ENCODE measurements at places on chromosomes 6 and 20.

GRCh38 chr6:89323511-89323971, 8.4 kb upstream of the GABRR2 start:
- DNase-seq: no peak

- DNase-seq: no peak
These were observed 76.5 kb upstream of the MPC1 start for GRCh38 chr6:166459272-166459671.

- DNase-seq: no peak
These were observed 29.2 kb downstream of the C6orf58 start for GRCh38 chr6:127606131-127606562.

- no peak for DNase-seq
These were observed 120.1 kb upstream of the PTPN1 start for GRCh38 chr20:50389808-50390684.

GRCh38 chr20:57960803-57961575, 251.2 kb upstream of the PMEPA1 start:
- DNase-seq: no peak

- DNase-seq: no peak
These were observed 92.8 kb upstream of the EEF1E1 start for GRCh38 chr6:8195040-8195713.

DNA sequence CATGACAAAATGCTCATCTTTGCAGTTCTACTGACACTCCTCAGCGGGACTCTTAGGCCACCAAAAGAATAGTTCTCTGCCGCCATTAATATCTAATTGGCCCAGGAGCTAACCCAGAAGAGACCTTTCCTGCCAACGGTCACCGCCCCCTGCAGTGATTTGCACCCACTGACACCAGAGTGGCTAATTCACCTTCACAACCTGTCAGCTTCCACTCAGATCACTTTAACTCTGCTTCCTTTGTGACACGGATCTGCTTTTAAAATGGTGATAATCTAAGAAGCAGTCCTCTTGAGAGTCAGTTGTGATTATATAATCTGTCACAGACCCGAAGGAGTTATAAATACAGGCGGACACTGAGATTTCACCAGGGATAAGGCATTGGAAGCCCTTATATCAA, 172.8 kb downstream of the FRK start:
- no peak for DNase-seq

GRCh38 chr6:110358553-110359160, 508 bp upstream of the METTL24 start:
- no peak for DNase-seq

- DNase-seq: no peak
These were observed 251.8 kb downstream of the TBC1D7 start for GRCh38 chr6:13076575-13076974.

DNA sequence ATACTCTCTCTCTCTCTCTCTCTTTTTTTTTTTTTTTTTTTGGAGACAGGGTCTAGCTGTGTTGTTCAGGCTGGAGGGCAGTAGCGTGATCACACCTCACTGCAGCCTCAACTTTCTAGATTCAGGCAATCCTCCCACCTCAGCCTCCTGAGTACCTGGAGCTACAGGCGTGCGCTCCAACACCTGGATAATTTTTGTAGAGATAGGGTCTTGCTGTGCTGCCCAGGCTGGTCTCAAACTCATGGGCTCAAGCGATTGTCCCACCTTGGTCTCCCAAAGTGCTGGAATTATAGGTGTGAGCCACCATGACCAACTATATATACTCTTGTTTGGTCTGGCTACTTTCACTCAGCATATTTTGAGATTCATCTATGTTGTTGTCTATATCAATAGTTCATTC, 154.9 kb downstream of the ZFAND3 start:
- DNase-seq: no peak

DNA sequence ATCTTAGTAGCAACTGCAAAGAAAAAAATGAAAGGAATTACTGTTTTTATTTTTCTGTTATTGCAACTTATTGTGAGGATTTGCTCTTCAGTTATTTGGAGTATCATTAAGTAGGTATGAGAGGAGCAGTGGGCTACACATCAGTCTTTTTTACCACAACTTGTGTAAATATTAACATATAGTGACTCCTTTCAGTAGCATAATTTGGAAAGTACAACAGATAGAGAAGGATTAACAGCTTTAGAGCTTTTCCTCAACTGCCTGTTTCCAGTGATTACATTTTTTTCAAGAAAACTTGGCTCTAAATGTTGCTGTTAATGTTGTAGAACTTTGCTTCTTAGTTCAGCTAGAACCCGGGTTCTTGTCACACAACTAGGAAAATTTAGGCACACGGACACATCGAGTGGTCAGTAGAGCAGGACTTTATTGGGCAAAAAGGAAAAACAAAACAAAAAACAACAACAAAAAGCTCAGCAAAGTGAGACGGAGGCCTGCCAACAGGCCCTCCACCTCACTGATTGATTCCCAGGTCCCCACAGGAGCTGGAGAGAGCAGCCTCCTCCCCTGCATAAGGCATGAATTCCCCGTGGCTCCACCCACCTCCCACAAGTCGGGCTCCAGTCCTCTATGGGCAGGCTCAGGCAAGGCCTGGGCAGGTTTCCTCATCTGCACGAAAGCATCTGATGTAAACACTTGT, 75.1 kb downstream of the ADGRG6 start:
- no peak for DNase-seq

GRCh38 chr6:41643899-41644269, 5.6 kb downstream of the MDFI start:
- no peak for DNase-seq

GRCh38 chr6:112193117-112193516, 61.2 kb downstream of the LAMA4 start:
- DNase-seq: no peak

- DNase-seq: no peak
These were observed 33.2 kb downstream of the PLEKHG1 start for GRCh38 chr6:150632785-150633485.

GRCh38 chr6:148346681-148347440, 4.2 kb downstream of the SASH1 start:
- no peak for DNase-seq

DNA sequence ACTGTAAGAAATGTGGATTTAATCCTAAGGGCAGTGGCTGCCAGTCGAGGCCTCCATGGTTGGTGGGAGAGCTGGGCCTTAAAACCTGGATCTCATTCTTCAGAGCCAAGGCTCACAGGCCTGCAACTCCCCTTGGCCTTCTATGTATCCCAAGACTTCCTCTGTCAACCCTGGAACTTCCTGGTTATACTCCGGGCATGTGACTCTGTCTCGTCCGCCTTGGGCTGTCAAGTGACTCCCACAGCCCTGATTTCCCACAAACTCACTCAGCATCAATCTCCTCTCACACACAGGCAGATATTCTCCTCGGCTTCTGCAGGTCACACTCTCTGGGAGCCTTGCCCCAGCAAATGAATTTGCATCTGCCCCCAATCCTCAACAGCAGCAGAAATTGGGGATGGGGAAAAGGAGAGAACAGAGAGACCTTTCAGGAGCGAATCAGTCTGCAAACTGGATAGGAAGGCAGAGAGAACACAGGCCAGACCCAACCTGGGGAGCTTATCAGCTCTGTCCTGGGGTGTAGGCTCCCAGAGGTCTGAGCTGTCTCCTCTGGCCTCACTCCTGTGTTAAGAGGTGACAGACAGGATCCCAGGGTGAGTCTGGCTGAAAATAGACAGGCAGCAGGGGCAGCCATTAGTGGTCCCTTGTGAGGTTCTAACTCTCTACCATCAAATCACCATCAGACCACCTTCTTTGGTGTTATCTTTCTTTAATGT, 30.4 kb upstream of the PREX1 start:
- no peak for DNase-seq

- DNase-seq: no peak
These were observed 81.0 kb upstream of the FLRT3 start for GRCh38 chr20:14418376-14418775.

DNA sequence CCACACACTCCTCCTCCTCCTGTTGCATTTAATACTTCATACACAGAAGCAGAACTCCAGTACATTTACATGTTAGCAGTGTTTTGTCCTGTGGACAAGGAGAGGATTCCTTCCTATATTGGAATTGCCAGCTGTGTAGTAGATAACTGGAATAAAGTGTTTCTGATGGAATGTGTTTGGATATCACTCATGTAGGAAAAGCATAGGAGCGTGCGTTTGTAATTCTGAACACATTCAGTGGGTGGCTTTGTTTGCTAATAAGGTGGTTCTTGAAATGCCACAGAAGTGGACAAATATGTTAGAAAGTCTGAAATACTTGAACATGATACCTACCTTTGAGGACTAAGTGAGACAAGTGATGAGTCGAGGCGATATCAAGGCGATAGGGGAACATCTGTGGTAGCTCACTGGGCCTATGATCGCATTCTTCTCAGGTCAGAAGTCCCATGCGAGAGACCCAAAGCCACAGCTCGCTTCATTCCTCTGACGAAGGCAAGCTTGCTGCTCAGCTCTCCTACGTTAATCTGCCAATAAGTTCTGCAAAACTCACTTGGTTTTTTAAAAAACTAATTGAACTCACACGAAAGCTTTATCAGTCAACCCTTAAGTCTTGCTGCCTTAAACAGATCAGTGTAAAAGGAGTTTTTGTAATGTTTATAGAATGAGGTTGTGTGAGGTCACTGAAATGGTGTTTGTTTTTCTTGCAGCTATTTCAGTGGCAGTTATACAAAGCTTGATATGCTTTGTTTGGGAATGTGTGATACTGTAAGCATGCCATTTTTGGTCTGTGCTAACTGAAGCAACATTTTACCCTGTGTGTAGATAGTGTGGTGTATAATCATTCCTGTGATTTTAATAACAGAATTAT, 159.9 kb downstream of the SOX4 start:
- DNase-seq: no peak

DNA sequence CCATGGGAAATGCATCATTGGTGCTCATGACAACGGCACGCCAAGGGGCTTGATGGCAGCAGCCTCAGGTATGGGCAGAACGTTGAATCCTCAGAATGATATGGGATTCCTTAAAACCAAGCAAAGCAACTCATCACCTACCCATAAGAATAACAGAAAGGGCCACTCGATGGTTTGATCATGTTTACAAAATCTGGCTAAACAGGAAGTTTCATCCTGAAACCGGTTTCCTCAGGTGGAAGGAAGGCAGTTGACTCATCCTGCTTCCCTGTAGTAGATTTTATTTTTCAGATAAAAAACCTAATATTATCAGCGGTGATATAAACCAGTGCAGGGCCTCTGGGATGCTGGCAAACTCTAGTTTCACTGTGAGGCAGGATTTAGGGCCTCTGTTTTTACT, 136.9 kb upstream of the AGPAT4 start:
- DNase-seq: no peak

DNA sequence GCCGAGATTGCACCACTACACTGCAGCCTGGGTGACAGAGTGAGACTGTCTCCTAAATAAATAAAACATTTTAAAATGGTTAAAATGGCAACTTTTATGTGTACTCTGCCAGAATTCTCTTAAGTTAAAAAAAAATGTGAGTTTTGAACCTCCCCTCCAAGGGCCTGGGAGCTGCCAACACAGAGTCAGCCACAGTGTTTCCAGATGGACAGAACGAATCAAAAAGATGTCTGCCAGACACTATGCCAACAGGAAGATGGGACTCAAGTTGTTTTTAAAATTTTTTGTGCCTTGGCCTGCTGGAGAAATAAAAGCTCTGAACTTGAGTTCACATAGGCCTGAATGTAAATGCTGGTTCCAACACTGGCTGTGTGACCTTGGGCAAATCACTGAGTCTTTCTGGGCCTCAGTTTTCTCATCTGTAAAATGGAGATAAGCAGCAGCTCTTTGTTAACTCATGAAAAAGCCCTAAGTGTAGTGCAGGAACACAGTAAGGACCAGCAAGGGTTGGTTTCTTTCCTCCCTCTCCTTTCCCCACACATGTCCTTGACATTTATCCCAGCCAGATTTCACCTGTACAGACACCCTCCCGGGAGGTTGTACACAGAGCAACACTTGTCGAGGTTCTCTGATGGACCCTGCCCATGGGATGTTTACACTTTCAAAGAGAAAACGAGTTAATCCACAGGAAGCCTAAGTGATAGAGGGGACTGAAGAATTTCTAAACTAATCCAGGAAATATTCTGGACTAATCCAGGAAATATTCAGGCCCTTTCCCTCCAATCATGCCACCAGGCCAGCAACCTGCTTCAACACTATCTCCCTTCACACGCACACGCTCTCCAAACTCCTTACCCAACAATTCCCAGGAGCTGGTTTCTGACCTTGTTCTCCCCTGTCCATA, 35.0 kb downstream of the MRPL14 start:
- no peak for DNase-seq

DNA sequence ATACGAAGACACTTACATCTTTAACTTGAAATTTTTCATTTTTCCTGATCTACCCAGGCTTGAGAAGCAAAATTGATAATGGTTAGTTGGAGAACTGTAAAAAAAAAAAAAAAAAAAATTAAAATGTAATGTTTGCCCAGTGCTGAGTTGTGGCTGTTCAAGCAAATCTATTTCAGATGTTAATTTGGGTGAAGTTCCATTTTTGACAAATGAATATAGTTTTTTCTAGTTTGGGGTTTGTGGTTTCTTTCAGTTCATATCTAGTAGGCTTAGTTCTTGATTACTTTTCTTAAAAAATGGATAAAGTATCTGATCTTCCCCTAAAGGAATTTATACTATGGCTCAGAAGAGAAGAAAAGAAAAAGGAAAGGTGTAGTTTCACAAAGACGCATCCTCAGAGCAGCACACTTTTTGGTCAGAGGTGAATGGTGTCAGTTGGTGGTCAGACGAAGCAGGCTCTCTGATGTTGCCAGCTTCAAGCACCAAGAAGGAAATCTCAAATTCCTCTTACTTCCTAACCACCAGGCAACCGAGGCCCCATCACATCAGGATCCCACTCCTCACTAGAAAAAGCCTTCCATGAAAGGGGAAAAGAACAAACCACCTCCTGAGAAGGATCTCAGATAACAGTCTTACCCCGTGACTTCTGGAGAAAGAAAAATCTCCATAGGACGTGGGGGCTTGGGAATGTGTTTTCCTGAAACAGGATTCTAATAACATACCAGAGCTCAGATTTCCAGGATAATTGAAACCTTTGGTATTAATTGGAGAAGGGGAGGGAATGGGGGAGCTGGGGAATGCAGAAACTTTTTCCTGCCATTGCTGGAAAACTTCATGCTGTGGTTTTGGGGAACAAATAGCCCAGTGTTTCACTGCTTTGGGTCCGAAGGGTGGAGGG, 396.2 kb downstream of the CD83 start:
- DNase-seq: no peak

- no peak for DNase-seq
These were observed 25.2 kb downstream of the FNDC1 start for GRCh38 chr6:159194421-159194820.

DNA sequence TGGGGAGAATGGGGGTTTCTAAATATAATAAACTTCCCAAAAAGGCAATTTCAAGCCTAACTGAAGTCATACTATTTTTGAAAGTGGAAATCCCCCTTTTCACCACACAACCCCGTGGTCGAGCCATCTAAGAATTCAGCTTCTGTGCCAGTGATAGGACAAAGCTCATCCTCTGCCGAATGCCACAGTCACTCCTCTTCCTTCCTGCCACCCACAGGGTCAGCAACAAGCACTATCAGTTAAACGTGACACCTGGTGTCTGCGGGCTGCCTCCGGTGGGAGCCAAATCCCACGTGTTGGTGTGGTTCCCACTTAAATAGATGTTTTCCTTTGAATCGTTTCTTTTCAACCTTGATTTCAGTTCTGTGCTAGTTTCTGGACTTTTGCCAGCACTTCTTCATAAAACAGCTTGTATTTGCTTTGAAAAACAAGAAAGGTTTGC, 60.7 kb downstream of the TNFAIP3 start:
- DNase-seq: peak; percentile 83

All from stimulated activated CD8-positive, alpha-beta memory T cell treated with anti-CD3 and anti-CD28 coated beads, Interleukin-7, amount 100 ng/mL, for 48 hours (primary cell).